ENCODE measurements at places on chromosomes 11 and 22.
A peak's percentile ranks its signal among the peaks of the same experiment; 100 is the strongest.

GRCh38 chr22:27796829-27797519 is 4.6 kb downstream of the MN1 start:
- DNase-seq = no peak

GRCh38 chr11:84990141-84990540 is 637.0 kb downstream of the DLG2 start:
- DNase-seq = no peak

GRCh38 chr11:45106440-45106839 is 40.0 kb upstream of the PRDM11 start:
- DNase-seq = no peak

DNA sequence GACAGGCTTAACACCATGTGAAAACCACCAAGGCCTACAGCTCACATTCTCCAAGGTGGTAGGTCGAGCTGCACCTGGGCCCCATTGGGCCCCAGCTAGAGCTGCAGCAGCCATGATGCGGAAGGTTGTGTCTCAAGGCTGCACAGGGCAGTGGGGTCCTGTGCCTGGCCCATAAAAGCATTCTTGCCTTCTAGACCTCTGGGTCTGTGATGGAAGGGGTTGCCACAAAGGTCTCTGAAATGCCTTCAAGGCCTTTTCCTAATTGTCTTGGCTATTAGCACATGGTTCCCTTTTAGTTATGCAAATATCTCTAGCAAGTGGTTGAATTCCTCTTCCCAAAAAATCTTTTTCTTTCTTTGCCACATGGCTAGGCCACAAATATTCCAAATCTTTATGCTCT is 52.5 kb upstream of the C11orf58 start:
- no peak for DNase-seq

GRCh38 chr22:41681616-41682015 is 7.1 kb downstream of the SNU13 start:
- DNase-seq = no peak

DNA sequence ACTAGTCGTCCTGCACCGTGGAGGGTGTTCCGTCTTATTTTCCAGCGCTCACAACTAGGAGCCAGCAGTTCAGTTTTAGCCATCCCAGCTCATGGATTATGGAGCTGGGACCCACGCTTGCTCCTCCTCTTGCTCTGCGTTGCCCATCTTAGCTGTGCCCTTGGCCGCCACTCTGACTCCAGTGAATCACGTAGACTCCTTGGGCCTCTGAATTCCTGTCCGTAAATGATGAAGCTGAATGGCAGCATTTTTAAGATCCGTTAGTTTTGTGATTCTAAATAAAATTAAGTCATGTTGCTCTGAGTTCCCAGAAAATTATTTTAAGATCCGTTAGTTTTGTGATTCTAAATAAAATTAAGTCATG is 23.8 kb downstream of the BCR start:
- no peak for DNase-seq

GRCh38 chr22:46050451-46050845 is 73.5 kb upstream of the WNT7B start:
- no peak for DNase-seq

DNA sequence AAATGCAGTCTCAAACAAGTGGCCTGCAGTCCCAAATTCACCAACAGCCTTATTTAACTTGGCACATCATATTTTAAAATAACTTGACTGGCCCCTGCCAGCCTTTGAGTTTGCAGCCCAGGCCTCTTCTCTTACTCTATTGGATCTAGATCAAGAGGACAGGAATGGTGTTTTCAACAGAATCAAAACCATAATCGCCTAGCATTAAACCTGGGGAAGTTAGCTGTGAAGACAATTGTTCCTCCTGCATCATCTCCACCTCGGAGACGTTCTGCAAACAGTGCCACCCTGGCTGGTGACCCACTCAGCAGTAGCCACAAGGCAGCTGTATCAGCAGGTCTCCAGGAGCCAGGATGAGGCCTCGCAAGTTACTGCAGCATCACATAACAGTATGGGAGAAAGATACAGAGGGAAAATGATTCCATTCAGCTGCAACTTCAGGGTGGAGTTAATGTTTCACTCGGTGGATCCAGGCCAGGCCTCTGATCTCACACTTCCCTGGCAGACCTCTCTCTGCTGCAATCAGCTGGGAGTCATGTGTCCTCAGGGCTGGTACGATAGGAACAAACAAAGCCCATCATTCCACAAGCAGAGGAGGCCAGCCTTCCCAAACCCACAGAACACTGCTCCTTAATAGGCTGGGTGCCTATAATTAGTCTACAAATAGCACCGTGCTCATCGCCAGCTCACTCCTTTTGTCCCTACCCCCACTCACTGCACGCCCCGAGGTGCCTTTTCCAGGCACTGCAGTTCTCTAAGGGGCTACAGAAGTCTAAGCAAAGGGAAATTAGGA is 18.6 kb upstream of the SCN2B start:
- DNase-seq = peak; percentile 65

- no peak for DNase-seq
Measured at GRCh38 chr22:38684895-38685294, 3.1 kb downstream of the TOMM22 start.

DNA sequence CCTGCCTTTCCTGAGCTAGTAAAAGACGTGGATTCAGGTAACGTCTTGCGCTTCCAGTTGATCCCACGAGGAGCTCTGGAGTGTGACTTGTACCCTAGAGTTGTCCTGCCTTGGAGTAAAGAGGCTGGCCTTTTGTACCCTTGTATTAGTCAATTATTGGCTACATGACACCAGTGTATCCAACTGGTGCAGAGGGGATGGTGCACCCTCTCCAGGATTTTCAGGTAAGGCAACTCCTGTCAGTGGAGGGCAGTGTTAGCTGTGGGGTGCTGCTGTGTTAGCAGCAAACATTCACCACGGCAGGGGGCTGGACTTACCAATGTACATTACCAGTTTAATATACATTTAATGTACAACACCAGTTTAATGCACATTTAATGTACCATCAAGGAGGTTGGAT is 233.5 kb downstream of the MIAT start:
- DNase-seq = no peak

GRCh38 chr11:13667245-13667644 is 1.2 kb upstream of the FAR1 start:
- DNase-seq = no peak

- DNase-seq = no peak
Measured at GRCh38 chr11:90449606-90450005, 226.8 kb upstream of the CHORDC1 start.

DNA sequence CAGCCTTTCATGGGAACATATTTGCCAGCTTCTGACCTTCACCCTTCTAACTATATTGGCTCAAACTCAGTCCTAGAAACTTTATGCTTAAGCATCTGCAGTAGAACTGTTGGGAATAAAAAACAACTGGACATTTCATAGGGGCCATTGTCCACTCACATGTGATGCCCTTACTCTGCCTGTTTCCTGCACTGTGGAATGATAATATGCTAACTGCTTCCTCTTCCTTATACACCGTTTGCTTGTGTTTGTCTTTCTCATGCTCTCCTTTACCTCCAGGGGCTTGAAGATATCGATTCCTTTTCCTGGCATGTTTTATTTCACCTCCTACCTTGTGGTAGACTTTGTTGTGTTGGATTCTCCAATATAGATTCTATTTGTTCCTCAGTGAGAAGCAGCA is 333.0 kb upstream of the DDI1 start:
- DNase-seq = no peak

- no peak for DNase-seq
Measured at GRCh38 chr11:60183591-60184205, 815 bp upstream of the MS4A6A start.

DNA sequence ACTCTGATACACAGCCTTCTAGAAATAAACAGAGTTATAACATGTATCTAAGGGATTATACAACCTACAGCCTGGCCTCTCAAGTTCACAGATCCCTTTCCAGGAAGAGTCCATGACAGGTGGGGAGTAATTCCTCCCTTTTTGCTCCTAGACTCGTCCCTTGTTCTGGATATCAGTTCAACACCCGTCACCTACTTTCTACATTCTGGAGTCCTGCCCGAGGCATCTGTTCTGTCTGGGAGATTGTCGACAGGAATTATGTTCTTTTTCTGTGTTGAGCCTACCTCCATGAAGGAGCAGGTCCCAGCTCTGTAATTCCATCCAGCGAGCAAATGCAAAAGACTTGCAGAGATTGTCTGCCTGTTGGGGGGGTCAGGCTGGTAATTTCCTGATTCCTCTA is 224.6 kb upstream of the NTM start:
- DNase-seq = no peak

DNA sequence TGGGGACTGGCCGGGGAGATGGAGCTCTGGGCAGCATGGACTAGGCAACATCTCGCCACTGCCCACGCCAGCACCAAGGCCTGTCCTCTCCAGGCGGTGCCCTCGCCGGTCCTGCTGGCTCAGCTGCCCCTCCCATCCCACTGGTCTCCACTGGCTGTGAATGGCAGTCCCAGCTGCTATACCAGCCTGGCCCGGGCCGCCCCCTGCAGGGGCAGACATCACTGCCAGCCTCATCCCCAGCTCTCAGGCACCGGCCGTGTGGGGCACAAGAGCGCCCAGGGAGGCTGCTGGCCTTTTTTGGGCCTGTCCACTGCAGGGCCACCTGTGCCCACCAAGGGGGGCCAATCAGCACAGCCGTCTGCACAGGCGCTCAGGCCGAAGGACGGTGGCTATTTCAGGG is 30.1 kb upstream of the H19 start:
- DNase-seq = no peak

DNA sequence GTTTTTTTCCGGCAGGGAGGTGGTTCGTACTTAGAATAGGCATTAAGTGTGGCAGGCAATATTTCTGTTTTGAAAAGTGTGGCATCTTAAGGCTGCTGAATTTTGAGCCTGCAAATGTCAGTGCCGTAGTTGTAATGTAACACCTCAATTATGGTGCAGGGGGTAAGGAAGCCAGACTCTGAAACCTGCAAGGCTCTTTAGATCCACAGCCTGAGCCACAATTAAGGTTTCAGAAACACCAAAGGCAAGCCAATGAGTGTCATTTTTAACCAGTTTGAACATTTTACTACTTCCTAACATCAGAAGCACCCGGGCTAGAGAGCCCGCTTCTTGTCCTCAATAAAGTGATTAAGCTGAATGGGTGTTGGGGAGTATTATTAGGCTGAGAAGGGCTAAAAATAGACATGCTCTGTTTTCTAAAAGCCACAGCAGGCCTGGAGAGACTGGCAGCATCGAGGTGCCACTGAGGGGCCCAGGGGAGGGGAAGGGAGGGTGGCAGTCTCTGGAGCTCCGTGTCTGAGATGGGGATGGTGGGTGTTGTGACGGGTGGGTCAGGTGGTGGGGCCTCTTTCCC is 113.4 kb downstream of the ZBTB16 start:
- DNase-seq = no peak

- no peak for DNase-seq
Measured at GRCh38 chr11:90753546-90753945, 530.7 kb upstream of the CHORDC1 start.

DNA sequence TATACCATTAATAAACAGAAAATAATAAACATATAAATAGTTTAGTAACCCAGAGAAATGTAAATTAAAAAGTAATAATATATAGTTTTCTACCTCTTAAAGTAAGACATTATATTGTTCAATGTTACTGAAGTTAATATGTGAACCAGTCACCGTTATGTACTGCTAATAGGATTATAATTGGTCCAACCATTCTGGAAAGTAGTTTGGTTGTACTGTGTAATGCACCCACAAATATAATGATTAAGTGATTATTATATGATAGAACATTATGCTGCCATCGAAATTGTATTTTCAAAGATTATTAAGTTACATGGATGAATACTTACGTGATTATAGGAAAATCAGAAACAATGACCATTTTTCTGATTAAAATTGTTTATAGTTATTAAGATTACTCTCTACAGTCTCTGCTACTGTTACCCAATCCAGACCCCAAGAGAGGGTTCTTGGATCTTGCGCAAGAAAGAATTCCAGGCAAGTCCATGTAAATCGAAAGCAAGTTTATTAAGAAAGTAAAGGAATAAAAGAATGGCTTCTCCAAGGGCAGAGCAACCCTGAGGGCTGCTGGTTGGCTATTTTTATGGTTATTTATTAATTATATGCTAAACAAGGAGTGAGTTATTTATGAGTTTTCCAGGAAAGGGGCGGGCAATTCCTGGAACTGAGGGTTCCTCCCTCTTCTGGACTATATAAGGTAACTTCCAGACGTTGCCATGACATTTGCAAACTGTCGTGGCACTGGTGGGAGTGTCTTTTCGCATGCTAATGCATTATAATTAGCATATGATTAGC is 50.1 kb downstream of the ACER3 start:
- DNase-seq = no peak

DNA sequence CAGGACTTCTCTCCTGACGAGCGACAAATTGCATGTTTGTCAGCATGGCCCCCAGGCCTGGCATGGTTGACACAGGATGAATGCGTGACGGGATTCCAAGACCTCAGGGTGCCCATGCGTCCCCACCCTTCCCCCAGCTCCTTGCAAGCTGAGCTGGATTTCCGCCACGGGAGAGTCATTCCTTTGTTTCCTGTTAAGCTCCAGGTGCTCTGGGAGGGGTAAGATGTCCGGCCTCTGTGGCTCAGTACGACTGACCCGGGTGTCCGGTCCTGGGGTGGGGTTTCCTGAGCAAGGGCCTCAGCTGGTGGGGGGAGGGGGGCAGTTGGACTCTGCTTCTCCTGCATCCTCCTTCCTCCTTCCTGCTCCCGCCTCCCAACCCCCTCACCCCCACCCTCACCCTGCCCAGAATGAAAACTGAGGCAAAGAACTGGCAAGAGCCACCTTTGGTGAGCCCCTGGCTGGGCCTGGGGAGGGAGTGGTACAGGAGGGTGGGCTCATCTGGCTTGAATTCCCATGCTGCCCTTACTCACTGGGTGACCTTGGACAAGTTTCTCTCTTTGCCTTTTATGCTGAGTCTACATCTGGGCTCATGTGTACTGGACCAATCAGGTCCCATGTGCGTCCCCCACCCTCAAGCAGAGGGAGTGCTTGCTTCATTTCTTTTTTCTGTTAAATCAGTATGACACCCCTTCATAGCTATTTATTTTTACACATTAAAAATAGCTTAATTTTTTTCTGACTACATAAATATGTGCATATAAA is 2.5 kb downstream of the CDC42EP2 start:
- no peak for DNase-seq

DNA sequence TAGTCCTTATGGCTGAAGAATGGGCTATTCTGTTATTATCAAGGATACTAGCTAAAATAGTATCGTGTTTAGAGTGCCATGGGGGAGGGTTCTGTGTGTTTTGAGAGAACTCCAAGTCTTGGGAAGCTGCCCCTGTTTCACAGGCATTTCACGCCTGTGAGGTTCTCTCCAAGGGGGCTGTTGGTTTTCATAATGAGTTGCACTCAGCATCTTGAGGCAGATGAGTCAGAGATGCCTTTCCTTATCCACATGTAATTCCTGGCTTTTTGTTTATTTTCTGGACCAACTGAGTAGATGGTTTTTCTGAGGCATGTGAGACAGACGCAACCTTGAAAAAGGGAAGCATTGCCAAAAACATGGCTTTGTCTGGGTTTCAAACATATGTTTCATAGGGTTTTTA is 203.7 kb downstream of the ARHGAP42 start:
- DNase-seq = no peak

GRCh38 chr11:114812733-114813132 is 134.4 kb downstream of the NXPE2 start:
- no peak for DNase-seq

Measured in caudate nucleus (tissue), 63 donors.